ENCODE measurements at places on chromosomes 7 and 10.

GRCh38 chr7:121404348-121404747, 8.2 kb upstream of the FAM3C start:
- no peak for DNase-seq

DNA sequence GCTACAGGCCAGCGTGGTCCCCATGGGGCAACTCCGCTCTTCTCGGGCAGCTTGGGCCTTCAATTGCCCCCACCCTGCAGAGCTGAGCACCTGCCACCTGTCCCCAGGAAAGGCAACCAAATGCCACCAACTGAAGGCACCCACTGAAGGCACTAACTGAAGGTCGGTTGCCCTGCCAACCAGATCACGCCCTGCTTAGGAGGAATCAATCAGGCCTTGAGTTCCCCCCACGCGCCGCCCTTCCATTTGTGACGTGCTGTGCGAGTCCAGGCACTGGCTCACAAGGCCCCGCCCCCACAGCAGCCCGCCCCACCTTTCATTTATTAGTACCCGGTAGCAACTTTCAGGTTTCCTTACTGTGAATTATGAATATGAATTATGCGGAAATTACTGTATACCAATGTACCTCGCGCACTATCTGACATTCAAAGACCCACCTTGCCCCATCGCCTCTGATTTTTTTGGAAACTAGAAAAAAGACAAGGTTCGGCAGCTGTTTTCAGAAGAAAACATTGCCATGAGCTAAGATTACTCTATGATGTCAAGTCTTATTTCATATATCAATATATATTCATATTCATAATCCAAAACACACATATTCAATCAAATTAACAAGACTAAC, 83.6 kb upstream of the ABI1 start:
- no peak for DNase-seq

- DNase-seq, result no peak
These were observed 282.1 kb upstream of the LRGUK start for GRCh38 chr7:133845005-133845404.

DNA sequence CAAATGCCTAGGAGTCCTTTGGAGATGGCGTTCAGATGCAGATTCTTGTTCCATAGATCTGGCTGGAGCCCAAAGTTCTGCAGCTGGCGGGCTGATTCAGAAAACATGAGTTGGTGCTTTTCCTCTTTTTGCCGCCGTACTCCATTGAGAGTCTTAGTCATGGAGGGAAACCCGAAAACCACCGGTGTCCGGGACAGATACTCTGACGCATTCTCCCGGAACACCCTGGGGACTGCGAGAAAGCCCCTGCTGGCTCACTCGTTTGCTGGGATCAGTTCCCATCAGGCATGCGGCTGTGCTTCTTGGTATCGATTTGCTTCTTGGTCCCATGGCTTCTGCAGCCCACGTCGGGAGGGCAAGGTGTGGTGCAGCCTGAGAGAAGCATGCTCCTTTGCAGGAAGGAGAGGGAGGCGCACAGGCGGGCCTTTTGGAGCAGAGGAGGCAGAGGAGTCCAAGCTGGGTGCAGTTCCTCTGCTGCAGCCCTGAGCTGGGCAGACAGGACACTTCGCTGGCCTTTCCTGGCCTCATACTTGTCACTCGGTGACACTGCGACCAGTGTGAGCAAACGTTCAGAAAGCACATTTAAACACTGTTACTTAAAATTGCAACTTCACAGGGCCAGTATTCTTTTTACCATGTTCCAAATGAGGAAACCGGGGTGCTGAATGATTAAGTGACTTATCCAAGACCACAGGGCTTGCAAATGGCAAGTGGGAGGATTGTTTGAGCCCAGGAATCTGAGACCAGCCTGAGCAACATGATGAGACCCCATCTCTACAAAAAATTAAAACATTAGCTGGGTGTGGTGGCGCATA, 30.6 kb upstream of the PFKFB3 start:
- no peak for DNase-seq

- DNase-seq, result no peak
These were observed 74.9 kb upstream of the OGDHL start for GRCh38 chr10:49837051-49837478.

- DNase-seq, result no peak
These were observed 1.2 kb downstream of the MARCHF5 start for GRCh38 chr10:92291921-92292845.

DNA sequence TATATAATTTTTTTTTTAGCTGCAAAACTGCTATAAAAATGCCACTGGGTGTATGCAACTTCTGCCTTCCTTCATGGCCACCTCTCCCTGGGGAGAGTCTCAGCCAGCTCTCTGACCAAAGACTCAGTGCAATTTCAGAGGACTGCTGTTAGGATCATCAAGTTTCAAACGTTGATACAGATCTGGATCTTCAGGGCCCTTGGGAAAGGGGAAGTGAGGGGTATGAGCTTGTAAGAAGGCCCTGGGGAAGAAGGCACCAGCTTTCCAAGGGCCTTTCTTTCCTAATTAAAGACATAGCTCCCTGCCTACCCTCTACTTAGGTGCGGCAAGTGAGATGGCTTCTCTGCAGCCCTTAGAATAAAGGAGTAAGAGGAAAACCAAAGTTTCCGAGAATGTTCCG, 130.4 kb downstream of the CUL2 start:
- DNase-seq, result no peak

Measured in RWPE2 (cell line).